ENCODE measurements at places on chromosomes 12 and 14. TPM values are rescaled to one million over a fixed set of nuclear protein-coding genes. Genes with fewer than 3 reads are reported as not detected.
A peak's percentile ranks its signal among the peaks of the same experiment; 100 is the strongest.

GRCh38 chr14:21231020-21231652 lies 38.1 kb downstream of the HNRNPC start:
- no peak for DNase-seq

DNA sequence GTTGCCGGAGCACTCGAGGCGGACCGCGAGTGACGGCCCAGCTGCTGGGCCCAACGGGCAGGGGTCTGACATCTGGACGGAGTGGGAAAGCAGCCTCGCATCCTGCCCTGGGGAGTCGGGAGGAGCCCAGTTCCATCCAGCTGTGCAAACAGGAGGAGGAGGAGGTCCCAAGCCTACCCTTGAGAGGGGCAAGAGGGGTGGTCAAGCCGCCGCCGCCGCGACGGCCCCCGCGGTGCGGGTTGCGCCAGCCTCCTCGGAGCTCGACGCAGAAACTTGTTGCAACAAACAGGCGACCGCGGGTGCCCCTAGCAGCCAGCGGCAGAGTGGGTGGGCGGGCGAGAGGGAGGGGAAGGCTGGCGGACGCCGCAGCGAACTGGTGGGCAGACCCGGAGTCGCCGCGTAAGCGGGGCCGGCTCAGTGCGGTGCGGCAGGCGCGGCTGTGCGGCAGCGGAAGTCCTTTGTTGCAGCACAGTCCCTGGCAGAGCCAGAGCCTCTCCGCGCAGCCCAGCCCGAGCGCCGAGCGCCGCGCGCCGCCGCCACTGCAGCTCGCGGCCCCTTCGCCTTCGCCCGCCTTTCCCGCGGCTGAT lies at the start of gene ZBTB1:
Gene ZBTB1, plus strand, starts transcription at position 461 of the 587 bp plus-strand sequence. CDS start 16,735 bp downstream, outside the sequence.
- DNase-seq: peak; percentile 70

DNA sequence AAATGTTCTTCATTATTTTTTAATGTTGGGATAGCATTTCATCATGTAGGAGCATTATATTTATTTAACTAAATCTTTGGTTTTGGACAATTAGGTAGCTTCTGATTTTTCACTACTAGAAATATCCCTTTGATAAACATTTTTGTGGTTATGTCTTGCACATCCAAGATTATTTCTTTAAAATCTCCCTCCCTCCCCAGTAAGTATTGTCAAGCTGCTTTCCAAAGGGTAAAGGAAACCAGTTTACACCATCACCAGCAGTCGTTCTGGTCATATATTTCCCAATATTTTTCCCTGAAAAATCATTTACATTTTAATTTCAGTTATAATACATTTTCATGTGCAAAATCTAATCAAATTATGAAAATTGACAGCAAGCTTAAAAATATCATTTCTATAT lies 11.1 kb downstream of the CD69 start:
- no peak for DNase-seq

DNA sequence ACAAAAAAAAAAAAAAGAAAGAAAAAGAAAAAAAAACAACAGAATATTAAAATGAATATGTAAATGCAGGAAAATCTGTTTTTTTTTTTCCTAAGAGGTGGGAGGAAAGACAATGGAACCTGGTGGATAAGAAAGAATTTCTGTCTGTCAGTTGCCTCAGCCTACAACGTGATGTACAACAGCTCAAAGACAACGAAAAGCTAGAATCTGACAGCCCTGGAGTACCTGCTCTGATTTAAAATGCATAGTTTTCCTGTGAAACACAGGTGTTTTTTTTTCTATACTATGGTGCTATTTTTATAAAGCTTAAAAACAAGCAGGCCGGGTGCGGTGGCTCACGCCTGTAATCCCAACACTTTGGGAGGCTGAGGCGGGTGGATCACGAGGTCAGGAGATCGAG lies 30.0 kb upstream of the ULK1 start:
- no peak for DNase-seq

GRCh38 chr12:123149501-123150274 lies 1.2 kb downstream of the PITPNM2 start:
- no peak for DNase-seq

DNA sequence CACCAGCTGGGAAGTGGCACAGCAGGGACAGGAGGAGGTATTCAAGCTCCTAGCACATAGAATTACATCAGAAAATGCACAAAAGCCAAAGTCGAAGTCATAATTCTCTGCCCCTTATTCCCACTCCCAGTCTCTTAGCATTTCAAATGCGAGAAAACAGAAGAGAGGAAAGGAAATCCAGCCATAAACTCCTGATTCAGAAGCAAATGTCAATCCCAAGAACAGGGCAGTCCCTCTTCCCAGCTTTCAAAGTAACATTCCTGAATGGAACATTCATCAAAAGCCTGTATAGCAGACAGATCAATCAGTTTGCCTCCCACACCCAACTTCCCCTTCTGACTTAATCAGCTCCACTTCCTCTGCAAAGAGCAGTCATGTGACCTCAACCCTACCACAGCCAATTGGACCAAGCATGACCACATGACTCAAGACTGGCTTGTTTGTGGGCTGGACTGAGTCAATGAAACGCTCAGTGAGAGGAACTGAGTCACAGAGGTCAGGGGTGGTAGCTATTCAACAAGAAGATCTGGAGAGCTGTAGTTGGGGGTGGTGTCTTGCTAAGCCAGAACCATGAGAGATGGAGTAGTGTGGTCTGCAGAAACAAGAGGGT lies 41.4 kb upstream of the TUNAR start:
- DNase-seq: no peak

- no peak for DNase-seq
Measured at GRCh38 chr12:78060186-78060585, 229.5 kb downstream of the NAV3 start.

GRCh38 chr12:11987901-11988300 lies 82.8 kb upstream of the BCL2L14 start:
- no peak for DNase-seq

GRCh38 chr12:92403210-92404175 lies 257.8 kb upstream of the BTG1 start:
- no peak for DNase-seq

DNA sequence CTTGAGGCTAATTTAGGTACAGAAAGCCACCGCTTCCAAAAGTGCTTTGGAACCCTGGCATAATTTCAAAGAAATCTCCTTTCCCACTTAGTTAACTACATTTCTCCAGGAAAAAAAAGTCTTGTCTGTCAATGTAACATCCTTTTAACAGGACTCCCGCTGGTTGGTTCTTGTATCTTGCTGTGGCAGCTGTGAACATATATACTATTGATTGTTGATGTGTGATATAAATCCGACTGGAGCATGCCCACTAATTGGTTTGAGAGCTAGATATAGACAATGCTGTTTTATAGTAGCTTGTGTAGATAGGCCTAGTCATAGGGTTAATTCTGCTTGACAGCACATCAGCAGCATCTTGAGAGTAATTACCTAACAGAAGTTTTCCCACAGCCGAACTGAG lies 89.6 kb downstream of the MSRB3 start:
- no peak for DNase-seq

GRCh38 chr12:127621366-127621765 lies 645.6 kb upstream of the TMEM132C start:
- no peak for DNase-seq

- no peak for DNase-seq
Measured at GRCh38 chr14:78450669-78451318, 280.6 kb downstream of the NRXN3 start.

GRCh38 chr14:30295980-30296379 lies 263.0 kb upstream of the G2E3 start:
- DNase-seq: no peak

Gene MAGOHB
- 116 TPM for total RNA-seq

Gene NPFF
- not detected for total RNA-seq

Gene LRP1-AS
- total RNA-seq: not detected

Gene TGM1
- total RNA-seq: 0.74 TPM

Gene TRIP11
- total RNA-seq: 21.3 TPM

Gene SCNN1A
- total RNA-seq: 1.7 TPM

Gene YAF2
- total RNA-seq: 9.5 TPM

Data from H4 (cell line).